ENCODE measurements at places on chromosomes 3 and 15. TPM values are rescaled to one million over a fixed set of nuclear protein-coding genes. Genes with fewer than 3 reads are reported as not detected.

LRRC34 gene
- 2.9 TPM for polyA plus RNA-seq

DNA sequence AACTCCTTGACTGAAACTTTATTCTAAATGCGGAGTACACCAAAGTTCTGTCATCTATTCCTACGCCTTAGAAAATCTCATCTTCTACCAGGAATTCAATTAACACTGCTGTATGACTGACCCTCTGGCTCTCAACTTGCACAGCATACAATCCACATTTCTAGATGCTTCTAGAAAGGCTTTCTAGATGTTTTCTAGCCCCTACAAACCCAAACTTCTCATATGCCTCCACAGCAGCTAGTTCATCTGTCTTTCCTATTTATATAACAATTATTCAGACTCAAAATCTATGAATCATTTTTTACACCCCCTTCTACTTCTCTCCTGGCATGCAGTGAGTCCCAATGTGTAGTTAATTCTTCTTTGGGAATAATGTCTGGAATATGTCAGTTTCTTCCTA is 13.2 kb downstream of the INO80 start:
- no peak for DNase-seq

ROPN1B gene
- 0.61 TPM for polyA plus RNA-seq

- no peak for DNase-seq
Measured at GRCh38 chr3:74423867-74424266, 190.6 kb downstream of the CNTN3 start.

DNA sequence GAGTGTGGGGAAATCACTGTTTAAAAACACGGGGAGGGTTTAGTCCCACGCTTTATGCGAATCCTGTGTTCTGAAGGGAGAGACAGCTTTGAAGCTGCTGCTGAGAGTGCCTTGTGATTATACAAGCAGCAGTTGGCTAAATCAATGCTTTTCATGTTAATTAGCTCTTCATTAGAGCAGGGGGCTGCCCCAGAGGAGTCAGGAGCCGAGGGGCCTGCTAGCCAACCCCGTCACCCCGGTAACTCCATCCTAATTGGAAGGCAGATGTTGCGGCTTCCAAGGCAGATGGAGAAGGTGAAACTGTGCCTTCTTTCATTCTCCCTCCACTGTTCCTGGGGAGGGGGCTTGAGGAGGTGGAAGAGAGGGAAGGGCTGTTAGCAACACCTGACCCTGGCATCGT is 92.4 kb upstream of the ANKRD34C start:
- DNase-seq, result no peak

WDR72 gene
- 0.35 TPM for polyA plus RNA-seq

PDZRN3 gene
- 7.3 TPM for polyA plus RNA-seq

GRCh38 chr15:90603893-90604292 is 74.2 kb downstream of the CRTC3 start:
- DNase-seq, result no peak

ABHD10 gene
- polyA plus RNA-seq, result 21.6 TPM

DNA sequence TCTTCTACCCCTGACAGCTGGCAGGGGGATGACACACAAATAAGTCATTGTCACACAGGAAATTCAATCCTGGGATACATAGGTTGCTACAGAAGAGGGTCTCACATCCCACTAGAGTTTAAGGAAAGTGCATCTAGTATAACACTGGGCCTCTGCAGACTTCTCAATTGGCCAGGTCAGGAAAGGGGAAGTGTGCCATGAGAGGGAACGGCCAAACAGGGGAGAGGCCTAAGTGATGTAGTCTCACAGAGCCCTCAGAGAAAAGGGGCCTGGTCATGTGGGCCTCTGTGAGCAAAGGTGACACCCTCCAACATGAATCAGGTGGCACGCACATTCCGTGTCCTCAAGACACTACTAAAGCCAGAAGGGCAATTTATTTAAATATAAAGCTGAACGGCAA is 11.2 kb downstream of the ZXDC start:
- peak; percentile 0 for DNase-seq

KLHL6 gene
- polyA plus RNA-seq, result 3.4 TPM

- peak; percentile 84 for DNase-seq
Measured at GRCh38 chr3:73766599-73767381, 142.0 kb upstream of the PDZRN3 start.

DNA sequence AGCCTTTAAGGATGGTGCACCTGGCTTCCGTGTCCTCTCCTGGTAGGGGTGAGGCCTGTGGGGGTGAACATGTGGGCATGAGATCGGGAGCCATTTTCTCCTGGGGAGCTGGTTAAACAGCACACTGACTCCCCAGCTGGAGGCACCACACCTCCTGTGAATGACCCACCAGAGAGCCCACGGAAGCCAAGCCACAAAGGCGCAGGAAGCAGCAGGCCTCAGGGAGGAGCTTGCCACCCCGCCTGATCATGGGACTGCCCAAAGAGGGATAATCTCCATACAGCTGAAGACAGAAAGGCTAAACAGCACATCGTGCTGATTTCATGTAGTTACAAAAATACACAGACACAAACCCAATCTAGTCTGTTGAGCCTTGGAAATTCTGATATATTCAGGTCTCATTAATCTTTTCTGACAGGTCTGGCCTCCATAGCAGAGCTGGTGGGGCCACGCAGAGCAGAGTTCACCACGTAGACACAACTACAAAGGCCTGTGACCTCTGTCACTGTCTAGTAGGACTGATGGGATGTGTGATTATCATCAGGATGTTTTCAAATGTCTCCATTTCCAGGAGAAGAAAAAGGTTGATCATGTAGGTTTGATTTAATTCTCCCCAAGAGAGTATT is 75.2 kb downstream of the DUT start:
- no peak for DNase-seq

GRCh38 chr15:83815506-83815905 is 161.6 kb downstream of the ADAMTSL3 start:
- peak; percentile 45 for DNase-seq
